C1 segment of cervical spinal cord (tissue), 14 donors: ENCODE measurements at places on chromosomes 1 and 21.
A peak's percentile ranks its signal among the peaks of the same experiment; 100 is the strongest.

DNA sequence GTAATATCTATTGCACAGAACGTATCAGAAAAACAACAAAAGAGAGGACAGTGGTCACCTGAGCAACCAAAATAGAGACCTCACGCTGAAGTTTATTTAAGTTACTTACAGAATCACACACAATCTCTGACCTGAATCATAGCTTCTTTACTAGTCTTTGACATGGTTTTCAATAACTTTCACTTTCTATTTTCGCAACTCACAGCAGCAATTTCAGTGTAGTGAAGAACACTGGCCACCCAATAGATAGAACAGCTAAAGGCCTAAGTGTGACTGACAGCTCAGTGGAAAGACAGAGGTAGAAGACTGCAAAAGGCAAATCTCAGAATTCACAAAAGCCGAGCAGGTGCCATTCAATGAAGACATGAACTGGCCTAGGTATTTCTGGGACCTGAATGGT, 435.6 kb upstream of the CHRM3 start:
- DNase-seq: no peak

- DNase-seq: no peak
These were observed 129.7 kb upstream of the FAM72C start for GRCh38 chr1:144101397-144102045.

DNA sequence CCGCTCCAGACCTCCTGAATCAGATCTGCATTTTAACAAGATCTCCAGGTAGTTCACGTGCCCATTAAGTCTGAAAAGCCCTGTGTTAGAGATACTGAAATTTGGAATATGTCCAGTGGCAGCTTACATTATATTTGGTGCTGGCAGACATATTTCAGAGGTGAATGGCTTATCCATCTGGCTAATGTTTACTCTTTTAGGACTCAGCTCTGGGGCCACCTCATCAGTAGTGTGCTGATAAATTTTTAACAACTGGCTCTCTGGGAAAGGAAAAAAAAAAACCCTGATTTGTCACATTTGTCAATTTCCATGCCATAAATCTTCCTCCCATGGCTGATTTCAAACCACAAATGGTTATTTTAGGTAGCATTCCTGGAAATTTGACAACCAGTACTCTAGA, 25.3 kb upstream of the SYT6 start:
- no peak for DNase-seq

- no peak for DNase-seq
These were observed 40.3 kb upstream of the LRRC8B start for GRCh38 chr1:89484092-89485038.

DNA sequence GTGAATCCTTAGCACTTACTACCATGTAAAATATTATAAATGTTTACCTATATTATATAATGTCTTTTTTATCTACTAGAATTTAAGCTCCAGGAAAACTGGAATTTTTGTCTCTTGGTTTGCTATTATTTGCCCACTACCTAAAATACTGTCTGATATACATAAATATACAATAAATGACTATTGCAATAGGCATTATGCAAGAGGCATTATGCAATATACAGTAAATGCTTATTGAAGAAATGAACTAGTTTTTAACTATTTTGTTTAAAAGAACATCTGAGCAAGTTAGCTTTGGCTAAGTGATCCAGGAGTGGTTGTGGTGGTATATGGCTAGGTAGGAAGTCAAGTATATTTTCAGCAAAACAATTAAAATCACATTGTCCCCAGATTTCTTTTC, 640.2 kb upstream of the PKN2 start:
- no peak for DNase-seq

DNA sequence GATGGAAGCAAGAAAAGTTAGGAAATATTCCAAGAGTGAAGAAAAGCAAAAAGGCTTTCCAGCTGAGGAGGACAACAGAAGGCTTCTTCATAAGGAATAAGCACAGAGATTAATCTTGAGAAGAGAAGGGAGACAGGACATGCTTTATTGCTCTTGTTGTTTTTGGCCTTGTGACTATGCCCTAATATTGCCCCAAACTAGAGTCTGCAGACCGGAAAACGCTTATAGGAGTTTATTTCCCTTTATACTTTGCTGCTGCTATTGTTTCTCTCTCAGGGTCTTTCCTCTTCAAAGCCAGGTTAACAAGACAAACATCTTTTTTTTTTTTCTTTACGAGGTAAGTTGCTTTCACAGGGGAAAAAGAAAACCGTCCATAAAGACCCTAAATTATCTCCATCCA, 991.4 kb downstream of the ADGRL2 start:
- no peak for DNase-seq

DNA sequence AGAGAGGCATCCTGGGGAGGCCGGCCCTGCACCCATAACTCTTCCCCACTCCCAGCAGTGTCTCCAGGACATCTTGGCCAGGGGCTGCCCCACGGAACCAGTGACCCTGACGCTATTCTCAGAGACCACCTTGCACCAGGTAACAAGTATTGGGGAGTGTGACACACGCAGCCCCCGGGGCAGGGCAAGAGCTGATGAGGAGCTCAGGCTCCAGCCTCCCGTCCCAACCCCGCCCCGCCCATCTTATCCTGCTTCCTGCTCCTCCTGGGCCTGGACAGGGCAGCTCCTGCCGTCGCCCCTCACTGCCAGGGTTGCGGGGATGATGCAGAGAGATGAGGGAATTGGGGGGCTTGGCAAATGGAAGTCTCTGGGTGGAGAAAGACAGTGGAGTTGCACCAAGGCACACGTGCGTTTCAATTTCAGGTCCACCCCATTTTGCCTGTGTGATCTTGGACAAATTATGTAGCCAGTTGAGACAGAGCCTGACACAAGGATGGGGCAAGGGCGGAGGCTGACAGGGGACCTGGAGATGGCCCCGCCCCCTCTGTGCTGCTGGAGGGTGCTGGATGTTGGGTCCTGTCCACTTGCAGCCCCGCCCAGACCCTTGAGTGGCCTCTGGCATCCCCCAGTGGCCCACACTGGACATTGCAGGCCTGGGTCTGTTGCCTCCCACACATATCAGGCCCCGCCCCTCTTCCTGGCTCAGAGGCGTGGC, 10.7 kb downstream of the CLCNKA start:
- DNase-seq: peak; percentile 15

GRCh38 chr1:202708456-202709275, 1.6 kb downstream of the SYT2 start:
- DNase-seq: no peak

DNA sequence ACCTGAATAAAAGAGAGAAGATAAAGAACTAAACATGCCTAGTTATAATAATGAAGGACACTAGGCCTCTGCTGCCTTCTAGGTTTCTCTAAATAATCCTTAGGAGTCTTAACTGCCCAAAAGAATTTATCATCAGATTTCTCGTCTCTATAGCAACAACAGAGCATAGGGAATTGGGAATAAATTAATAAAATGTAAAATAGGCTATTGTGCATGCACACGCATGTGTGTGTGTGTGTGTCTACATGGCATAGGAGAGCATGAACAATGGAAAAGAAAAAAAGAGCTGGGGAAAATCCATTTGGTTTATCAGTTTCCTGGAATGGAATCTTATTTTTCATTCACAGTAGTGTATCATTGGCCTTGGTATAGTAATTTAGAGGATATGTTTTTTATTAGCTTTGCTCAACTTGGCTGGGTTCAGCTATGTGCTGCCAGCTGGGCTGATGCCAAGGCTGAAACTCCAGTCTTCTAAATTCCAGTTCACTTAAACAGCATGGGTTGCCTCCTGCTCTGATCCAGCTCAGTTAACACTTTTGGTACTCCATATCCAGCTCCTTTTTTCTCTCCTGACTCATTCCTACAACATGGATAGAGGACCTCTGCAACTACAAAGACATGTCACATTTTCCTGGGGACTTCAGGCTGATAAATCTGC, 80.6 kb upstream of the SLFNL1 start:
- no peak for DNase-seq

DNA sequence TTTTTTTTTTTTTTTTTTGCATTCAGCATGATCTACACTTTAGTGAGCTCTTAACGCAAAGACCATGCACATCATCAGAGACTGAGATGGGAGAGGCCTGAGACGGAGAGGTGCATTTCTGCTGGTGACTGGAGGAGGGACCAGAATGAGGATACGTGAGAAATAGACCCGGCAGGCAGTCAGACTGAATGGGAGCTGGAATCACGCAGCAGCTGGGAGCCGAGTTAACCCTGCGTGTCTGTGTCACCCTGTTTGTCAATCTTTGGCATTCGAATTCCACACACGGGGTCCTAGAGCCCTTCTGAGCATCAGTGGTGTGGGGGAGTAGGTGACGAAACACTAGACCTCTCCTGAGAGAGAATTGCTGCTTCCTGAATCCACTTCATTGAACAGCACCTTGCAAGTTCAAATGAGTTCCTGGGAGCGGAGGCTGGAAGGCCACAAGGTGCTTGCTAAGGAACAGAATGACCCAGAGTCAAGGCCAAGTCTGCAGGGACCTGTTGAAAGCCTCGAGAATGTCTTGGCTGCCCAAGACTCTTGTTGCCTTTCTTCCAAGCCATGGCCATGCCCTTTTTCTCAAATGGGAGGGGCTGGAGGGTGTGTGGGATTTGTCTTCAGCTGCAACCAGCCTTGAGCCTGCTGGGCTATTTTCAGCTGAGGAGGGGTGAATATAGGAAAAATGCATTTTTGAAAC, 123.3 kb downstream of the CNIH3 start:
- no peak for DNase-seq

DNA sequence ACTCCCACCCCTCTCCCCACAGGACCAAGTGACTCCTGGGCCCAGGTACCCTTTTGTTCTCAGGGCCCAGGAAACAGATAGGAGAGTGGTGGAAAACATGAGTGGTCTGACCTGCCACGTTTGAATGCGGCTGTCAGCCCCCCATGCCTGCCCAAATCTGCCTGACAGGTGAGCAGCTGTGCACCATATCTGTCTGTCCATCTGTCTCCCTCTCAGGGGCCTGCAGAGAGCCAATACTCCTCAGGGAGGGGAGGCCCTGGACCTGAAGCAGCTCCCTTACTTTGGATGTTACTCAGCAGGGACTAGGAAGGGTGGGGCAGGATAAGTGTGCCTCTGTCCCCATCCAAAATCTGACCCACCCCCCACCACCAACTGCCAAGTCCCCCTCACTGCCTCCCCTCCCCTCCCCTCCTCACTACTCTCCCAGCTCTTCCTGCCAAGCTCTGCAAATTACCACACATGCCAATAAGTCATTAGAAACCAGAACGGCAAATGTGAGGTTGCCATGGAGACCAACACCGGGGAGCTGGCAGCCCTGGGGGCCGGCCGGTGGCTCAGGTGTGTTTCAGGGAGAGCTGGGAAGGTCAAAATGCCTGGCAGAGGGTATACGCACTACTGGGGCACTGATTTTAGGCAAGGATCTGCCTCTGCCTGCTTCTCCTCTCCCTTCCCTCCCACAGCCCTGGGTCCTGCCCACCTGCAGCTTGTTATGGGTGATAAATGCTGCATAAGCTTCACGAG, 11.5 kb downstream of the LRRN2 start:
- no peak for DNase-seq

DNA sequence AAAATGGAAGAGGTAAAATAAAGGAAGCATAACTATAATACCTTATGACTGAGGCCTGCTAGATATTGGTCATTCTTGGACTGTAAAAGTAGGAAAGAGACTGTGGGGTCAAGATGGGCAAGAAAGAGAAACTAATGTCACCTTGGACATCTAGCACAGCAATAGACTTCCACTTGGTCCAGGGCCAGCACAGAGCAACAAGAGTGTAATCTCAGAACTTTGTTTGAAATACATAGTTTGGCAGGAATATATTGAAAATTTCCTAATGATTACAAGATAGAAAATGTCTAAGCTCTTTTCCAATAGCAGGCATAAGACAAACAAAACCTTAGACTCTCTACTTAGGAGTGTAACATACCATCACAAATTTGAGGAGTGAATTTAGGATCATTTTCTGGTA, 4.6 kb downstream of the LRRC8C start:
- no peak for DNase-seq

DNA sequence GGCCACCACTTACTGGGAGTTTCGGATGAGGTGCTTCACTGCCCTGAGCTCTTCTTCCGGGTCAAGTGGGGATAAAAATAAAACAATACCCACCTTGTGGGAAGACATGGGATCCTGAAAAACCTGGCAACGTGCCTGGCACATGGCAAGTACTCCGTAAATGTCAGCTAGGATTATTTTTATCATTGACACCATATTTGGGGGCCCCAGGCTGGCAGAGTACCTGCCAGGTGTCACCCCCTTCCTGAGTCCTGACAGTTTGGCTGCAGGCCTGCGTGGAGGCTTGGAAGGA, 9.2 kb upstream of the EPHA2 start:
- DNase-seq: no peak

- no peak for DNase-seq
These were observed 40.7 kb upstream of the HLX start for GRCh38 chr1:220838578-220838977.

GRCh38 chr1:236997361-236997760, 6.9 kb downstream of the MT1HL1 start:
- DNase-seq: no peak
